CD4-positive, alpha-beta T cell treated with Interleukin-2 at 100 ng/mL for 4 hours (primary cell): ENCODE measurements at places on chromosomes 3 and 15.

DNA sequence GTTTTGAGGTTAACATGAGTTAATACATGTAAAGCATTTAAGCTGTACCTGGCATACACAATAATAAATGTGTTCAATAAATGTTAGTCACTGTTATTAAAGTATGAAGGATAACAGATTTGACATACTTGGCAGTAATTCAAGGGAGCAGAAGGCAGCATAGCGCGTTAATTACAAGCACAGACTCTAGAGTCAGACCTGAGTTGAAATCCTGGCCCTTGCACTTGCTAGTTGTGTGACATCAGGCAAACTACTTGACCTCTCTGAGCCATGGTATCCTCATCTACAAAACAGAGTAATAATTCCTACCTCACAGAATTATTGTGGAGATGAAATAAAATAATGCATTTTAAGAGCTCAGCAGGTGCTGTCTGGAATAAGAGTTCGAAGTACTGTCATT, 5.4 kb downstream of the IFT122 start:
- DNase-seq, result no peak

- DNase-seq, result no peak
These were observed 25.8 kb downstream of the VEPH1 start for GRCh38 chr3:157477441-157477840.

DNA sequence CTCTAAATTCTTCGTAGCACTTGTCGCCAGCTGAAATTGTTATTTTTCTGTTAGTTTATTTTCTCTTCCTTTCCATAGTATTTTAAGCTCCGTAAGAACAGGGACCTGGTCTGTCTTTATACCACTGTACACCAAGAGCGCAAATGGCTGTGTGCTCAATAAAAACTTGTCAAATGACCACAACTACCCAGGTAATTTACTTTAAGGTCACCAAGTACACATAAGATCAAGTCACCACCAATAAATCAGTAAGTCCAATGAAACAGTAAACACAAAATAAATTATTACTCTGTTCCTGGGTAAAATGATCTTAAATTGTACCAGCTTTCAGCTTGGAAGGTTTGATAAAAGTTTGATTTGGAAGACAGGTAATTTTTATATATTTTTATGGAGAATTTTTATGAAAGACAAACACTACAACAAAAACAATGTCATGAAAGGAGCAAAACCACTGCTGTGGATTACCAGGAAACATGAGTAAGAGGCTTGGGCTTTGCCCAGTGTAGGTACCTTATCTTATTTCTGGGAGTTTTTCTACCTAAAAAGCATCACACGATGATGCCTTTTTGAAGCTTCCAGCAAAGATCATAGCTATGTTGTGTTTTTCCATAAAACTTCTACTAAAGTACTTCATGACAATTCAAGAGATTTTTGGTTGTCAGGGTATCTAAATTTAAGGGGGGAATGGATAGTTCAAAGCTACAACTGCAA, 406.8 kb downstream of the SHQ1 start:
- peak; percentile 49 for DNase-seq

DNA sequence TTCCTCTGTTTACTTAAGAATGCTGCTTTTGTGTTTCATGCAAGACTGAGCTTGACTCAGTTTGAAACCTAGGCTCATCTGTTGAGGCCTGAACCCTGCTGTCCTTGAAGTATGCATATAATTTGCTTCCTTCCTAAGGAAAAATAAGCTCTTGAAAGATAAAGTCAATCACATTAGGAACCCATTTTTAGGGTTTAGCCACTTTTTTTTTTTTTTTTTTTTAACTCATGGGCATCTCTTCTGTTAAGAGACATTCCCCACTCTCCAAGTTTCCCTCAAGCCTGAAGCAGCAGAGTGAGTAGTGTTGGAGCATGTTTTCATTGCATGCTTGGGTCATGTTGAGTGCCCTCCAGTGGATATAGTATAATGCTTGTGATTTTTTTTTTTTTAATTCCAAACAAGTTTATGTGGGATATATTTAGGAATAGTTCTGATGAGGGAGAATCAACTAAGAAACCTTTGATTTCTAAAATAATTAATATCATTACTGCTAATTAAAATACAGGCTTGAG, 3.6 kb downstream of the CTNNB1 start:
- DNase-seq, result no peak

- DNase-seq, result no peak
These were observed 41.6 kb downstream of the GSK3B start for GRCh38 chr3:120052677-120053076.

GRCh38 chr3:37086918-37087317, 87.5 kb downstream of the LRRFIP2 start:
- DNase-seq, result no peak
